ENCODE measurements at places on chromosomes 7 and 10.

- DNase-seq, result no peak
Observed at GRCh38 chr7:31991846-31992245, 78.4 kb downstream of the PDE1C start.

GRCh38 chr10:51804866-51805265, 105.5 kb upstream of the CSTF2T start:
- no peak for DNase-seq

DNA sequence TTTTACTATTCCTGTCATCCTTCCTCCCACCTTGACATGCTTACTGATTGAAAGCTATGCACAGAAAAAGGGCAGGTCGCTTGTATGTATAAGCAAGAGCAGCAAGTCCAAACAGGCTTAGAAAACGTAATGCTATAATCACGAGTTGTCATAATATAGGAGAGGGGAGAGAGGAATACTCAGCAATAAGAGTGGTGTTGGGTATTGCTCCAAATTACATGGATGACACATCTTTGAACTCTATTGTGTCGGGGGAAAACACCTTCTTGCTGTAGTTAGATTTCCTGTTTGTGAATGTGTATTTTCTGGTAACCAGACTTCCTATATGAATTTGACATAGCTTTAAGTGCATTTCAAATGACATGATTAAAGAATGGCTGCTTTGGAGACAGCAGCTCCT, 7.5 kb downstream of the MET start:
- DNase-seq, result no peak

DNA sequence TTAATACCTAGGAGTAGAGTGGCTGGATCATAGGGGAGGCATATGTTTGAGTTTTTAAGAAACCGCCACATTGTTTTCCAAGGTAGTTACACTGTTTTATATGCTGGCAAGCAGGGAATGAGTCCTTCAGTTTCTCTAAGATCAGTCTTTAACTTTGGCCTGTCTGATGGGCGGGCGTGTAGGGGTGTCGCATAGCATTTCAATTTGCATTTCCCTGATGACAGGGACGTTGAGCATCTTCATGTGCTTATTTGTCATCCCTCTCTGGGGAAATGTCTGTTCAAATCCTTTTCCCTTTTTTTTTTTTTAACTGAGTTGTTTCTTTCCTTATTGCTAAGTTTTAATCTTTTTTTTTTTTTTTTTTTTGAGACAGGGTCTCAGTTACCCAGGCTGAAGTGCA, 9.8 kb downstream of the MTG1 start:
- DNase-seq, result no peak

GRCh38 chr10:3850999-3851937, 66.3 kb upstream of the KLF6 start:
- no peak for DNase-seq

GRCh38 chr10:131858118-131858515, 42.7 kb upstream of the PPP2R2D start:
- no peak for DNase-seq

GRCh38 chr7:100583132-100584053, 2.5 kb downstream of the LRCH4 start:
- no peak for DNase-seq

DNA sequence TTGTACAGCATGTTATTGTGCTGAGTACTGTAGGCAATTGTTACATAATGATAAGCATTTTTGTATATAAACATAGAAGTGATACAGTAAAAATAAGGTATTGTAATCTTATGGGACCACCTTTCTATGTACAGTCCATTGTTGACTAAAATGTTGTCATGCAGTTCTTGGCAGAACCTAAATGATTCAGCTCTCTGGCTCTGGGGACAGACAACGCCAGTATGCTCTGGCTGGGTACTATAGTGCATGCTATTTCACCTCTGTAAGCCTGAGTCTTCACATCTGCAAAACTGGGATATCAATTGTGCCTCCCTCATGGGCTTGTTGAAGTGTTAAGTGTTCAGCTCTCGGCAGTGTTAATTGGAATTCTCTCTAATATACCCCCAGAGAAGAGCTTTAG, 674.3 kb downstream of the INHBA start:
- DNase-seq, result no peak

- no peak for DNase-seq
Observed at GRCh38 chr10:86583983-86584382, 62.4 kb upstream of the WAPL start.

Data from iPS DF 19.7 (cell line).